ENCODE measurements at places on chromosomes 5 and 9.

GRCh38 chr5:92553326-92553725 is 1027.7 kb downstream of the NR2F1-AS1 start:
- DNase-seq, result no peak

DNA sequence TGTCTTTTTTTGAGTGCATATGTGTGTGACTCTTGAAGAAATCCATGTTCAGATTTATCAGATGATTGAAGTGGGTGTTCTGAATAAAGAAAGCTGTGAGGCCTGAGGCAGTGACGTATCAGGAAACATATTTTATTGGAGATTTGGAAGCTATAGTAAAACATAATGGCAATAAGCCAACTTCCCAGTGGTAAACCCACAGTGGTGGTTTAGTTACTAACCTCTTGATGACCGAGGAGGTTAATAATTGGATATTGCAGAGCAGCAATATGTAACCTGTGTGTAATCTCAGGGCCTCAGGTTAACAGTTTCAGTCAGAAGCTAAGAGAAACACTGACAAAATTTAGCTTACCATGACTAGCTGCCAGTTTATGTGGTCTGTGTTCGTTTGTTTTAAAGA is 6.9 kb downstream of the RGMB start:
- no peak for DNase-seq

GRCh38 chr9:106927916-106928315 is 65.0 kb downstream of the ZNF462 start:
- no peak for DNase-seq

- DNase-seq, result no peak
Measured at GRCh38 chr5:145999208-145999607, 62.8 kb downstream of the SH3RF2 start.

GRCh38 chr5:5437227-5438172 is 15.0 kb downstream of the ICE1 start:
- DNase-seq, result no peak

DNA sequence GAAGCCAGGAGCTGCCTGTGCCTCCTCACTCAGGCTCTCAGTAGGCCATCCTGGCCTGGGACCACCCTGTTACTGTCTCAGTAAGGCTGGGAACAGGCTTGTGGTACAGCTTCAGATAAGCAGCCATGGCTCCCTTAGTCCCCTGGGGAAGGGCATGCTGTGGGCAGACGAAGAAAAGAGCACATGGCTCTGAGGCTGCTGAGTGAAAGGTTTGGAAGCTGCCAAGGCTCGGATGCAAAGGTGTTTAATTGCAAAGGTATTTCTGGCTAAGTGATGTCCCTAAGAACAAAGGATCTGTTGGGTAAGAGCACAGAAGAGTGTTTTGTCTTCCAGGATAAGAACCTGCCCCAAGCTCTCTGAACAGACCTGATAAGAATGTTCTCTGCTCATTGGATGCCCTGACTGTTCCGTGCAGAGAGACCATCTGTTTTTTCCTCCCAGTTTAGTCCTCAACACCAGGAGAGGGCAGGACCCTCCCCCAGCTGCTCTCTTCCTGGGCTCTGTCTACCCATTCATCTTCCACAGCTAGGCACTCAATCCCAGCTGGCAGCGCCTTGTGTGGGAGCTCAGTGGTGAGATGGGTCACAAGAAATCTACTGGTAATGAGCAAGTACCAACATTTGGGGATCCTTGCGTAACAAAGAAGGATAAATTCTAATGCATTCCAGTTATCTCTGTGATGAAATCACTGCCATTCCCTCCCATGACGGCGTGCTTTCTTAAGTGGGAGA is 17.7 kb downstream of the ANGPTL2 start:
- no peak for DNase-seq

DNA sequence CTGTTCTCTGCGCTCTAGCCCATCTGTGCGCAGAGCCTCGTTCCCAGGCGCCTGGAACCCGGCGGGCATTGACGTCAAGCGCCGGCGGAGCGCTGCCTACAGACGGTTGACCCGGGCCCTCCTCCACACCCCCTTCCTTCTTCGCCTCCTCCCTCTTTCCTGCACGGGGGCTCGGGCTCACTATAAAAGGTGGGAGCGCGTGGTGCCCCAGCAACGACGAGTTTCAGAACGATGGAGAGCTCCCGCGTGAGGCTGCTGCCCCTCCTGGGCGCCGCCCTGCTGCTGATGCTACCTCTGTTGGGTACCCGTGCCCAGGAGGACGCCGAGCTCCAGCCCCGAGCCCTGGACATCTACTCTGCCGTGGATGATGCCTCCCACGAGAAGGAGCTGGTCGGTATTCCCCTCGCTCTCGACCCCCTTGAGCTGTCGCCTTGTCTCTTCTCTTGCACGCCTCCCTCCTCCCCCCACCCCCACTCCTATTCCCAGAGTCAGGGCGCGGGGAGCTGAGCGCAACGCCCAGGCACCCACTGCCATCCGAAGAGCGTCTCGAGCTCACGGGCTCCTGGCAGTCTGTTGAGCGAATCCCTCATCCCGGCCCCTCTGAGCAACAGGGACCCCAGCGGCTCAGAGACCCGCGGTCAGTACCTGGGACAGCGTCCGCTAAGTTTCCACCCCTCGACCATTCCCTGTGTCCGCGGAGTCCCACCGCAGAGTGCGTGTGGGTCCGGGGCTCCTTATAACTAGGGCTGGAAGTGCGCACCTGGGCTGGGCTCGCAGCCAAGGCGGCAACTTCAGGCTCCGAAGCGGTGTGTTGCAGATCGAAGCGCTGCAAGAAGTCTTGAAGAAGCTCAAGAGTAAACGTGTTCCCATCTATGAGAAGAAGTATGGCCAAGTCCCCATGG is at the start of gene CARTPT:
Gene CARTPT (plus strand): TSS at position 213 of the 902 bp plus-strand sequence. CDS start 19 bp downstream, at position 232.
- DNase-seq, result no peak

- no peak for DNase-seq
Measured at GRCh38 chr5:37490120-37490810, 111.1 kb downstream of the WDR70 start.

DNA sequence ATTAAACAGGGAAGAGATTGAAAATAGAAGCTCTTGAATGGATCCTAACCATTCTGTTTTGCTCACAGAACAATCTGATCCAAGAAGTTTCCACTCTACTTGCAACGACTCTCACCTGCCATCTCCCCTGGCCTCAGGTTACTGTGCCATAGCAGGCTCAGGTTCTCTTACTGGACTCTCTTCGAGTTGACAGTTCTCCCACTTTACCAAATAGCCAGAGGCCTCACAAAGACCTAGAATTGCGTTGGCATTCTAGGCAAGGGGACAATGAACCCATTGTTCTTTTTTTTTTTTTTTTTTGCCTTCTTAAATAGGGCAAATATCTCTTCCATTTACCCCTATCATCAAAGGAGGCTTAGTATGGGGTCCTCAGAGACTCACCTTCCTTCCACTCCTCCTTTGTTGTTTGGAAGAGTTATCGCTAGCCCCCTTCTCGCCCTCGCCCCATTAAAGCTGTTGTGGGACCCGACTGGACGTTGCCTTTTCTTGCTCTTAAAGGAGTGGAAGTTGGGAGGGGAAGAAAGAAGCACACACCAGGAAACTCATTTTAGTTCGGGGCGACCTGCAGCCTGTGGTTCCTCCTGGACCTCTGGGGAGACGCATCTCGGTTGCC is 688 bp upstream of the PLPPR1 start:
- DNase-seq, result no peak

GRCh38 chr5:2936413-2936812 is 184.9 kb upstream of the IRX2 start:
- no peak for DNase-seq

GRCh38 chr5:150065346-150065745 is 21.0 kb downstream of the CSF1R start:
- no peak for DNase-seq

- DNase-seq, result no peak
Measured at GRCh38 chr5:10304932-10305331, 2.8 kb downstream of the CMBL start.

GRCh38 chr5:142098931-142099330 is 9.6 kb upstream of the NDFIP1 start:
- no peak for DNase-seq

DNA sequence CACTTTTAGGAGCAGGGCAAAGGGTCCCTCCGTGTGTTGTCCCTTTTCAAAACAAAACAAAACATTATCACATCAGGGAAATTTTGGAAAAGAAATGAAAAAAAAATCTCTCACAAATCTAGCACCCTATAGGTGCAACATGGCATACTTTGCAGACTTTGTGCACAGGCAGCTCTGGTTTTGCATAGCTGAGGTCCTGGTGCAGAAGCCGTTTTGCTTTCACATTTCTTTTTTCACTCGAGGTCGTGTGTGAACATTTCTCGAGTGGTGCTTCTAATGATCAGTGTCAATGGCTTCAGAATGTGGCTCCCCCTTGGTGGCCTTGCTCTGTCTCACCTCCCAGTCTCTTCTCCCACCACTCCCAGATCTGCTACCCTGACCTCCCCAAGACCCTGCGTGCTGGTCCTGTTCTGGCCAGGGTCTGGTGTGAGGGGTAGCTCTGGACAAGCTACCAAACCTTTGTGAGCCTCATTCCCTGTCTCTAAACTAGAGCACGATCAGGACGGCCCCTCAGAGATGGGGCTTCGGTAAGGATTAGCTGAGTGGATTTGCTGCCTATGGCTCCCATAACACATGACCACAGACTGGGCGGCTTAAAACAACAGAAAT is 258.0 kb downstream of the NSG2 start:
- DNase-seq, result no peak

DNA sequence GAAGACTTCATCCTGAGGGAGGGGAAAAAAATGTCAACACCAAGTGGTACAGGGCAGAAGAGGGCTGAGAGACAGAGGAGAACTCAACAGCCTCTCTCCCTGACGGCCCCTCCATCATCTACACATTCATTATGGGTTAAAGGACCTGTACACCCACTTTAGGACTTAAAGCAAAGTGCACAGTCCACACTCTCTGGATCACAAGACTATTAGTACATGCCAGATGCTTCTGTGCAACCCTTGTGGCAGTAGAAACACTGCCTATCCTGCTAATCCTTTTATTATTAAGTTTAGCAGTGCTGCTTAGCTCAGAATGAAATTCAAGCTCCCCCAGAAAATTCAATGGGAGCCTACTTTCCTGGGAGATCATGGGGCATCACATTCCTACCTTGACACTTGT is 1.9 kb downstream of the FRMD3 start:
- DNase-seq, result no peak
